ENCODE measurements at places on chromosomes 16 and 17.

DNA sequence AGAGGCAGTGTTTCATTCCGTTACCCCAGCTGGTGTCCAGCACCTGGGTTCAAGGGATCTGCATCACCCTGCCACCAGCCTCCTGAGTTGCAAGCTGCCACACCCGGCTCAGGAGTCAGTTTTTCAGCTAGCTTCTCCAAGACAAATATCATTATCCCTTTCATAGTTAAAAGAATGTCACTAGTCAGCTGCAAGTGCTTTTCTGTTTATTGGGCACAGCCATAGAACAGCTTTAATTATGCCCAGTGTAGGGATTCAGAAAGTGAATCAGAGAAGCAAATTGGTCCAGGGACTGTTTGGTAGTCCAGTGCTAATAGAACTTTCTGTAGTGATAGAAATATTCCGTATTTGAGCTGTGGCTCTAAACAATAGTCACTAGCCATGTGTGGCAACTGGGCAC, 2.9 kb upstream of the AOC3 start:
- no peak for DNase-seq

GRCh38 chr17:73541111-73541510, 103.1 kb downstream of the SDK2 start:
- no peak for DNase-seq

DNA sequence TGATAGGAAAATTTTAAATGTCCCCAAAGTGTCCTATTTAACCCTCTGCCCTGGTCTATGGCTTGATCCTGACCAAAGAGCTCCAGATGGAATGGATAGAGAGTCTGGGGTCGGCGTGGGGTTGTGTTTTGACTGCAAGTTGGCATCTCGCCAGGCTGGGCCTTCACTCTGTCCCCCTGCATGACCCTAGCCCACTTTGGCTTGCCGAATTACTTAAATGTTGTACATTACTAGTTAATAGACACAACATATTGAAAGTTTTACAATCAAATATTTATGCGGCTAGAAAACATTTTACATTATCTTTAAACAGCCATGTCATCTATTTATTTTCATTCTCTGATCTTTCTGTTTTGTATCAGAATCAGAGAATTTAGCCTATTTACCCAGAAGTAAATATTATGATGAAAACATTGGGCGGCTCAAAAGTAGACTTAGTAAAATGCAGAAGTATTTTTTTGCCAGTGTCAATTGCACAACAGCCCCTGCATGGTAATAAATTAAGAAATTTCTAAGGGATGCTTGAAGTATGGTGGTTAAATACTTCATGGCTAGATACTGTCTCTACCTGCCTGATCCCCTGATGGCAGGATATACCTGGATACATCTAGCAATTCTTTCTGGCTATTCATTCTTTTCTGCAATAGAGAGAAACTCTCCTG, 18.8 kb upstream of the MYOCD start:
- no peak for DNase-seq

DNA sequence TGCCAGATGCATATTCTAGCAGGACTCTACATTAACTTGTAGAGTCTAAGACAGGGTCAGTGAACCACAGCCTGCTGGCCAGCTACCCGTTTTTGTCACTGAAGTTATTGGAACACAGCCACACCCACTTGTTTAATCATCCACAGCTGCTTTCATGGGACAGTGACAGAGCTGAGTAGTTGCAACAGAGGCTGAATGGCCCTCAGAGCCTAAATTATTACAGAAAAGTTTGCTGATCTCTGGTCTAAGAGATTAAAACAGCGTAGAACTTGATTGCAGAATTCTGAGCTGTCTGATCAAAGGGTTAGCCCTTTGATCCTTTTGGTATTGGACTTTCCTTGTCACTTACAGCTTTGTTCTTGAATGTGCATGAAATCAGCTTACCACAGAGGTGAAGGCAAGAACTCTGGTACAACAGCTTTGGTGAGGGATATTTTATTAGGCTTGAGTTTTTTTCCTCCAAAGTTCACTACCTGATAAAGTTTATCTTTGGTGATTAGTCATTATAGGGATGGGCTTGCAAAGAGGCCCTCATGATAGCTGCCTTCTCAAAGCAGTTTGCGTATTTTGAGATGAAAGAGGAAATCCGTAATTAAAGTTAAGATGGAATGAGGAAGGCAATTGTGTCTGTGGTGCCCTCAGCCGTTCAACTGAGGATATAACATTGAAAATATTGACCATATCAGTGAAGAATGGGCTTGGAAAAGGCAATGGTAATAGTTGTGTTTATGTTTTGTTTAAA, 23.6 kb downstream of the ALDH3A2 start:
- no peak for DNase-seq

GRCh38 chr16:84957792-84958191, 53.5 kb downstream of the ZDHHC7 start:
- DNase-seq = no peak

GRCh38 chr16:87351320-87351698, 32.3 kb downstream of the FBXO31 start:
- DNase-seq = no peak

- DNase-seq = no peak
Observed at GRCh38 chr17:83162035-83162745, 82.8 kb downstream of the METRNL start.

DNA sequence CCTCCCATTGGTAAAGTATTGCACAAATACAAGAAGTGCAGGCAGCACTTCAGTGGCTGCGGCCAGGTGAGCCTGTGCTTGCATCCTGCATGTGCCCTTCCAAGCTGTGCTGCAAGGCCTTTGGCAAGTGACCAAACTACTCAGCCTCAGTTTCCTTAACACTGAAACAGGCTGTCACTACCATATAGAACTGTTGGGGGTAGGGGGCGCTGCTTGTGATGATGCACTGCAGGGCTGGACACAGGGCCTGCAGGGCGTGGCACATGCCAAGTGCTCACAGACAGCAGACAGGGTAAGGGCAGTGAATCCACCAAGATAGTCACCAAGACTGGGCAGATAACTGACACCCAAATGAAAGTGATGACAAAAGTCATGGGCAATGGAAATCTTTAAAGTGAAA, 65.6 kb upstream of the SREBF1 start:
- no peak for DNase-seq

- no peak for DNase-seq
Observed at GRCh38 chr16:22699356-22699755, 114.6 kb upstream of the HS3ST2 start.

GRCh38 chr16:78796221-78796866, 696.9 kb downstream of the WWOX start:
- DNase-seq = no peak

GRCh38 chr17:281365-281999, 71.1 kb downstream of the RPH3AL start:
- DNase-seq = no peak

DNA sequence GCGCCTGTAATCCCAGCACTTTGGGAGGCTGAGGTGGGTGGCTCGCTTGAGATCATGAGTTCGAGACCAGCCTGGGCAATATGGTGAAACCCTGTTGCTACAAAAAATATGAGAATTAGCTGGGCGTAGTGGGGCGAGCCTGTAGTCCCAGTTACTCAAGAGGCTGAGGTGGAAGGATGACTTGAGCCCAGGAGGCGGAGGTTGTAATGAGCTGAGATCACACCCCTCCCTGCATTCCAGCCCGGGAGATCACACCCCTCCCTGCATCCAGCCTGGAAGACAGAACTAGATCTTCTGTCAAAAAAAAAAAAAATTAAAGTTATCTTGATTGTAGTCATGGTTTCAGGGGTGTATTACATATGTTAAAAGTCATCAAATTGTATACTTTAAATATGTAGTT, 26.8 kb upstream of the GLG1 start:
- DNase-seq = no peak

GRCh38 chr16:84604477-84605013, 13.3 kb downstream of the COTL1 start:
- no peak for DNase-seq

GRCh38 chr17:79202480-79202879, 127.9 kb downstream of the ENGASE start:
- no peak for DNase-seq

- no peak for DNase-seq
Observed at GRCh38 chr16:78100112-78100467, 636 bp downstream of the WWOX start.

GRCh38 chr17:56681561-56682266, 88.2 kb downstream of the NOG start:
- peak; percentile 15 for DNase-seq

DNA sequence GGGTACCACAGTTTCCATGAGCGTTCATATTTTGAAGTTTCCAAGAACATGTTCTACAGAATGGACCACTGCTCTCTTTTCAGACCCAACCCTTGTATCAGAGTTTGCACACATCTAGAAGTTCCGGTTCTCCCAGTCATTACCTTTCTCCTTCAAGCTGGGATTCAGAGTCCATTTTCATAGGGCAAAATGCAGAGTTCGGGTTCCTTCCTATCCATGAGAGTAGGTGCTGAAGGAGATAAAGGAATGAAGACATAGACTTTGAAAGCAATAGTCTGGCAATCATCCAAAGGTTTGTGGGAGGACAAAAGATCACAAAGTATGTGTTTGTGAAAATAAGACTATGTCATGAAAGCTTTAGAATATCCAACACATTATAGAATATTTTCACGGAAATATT, 699.6 kb downstream of the MAF start:
- no peak for DNase-seq

GRCh38 chr17:30908717-30909420, 2.8 kb upstream of the TEFM start:
- DNase-seq = no peak

DNA sequence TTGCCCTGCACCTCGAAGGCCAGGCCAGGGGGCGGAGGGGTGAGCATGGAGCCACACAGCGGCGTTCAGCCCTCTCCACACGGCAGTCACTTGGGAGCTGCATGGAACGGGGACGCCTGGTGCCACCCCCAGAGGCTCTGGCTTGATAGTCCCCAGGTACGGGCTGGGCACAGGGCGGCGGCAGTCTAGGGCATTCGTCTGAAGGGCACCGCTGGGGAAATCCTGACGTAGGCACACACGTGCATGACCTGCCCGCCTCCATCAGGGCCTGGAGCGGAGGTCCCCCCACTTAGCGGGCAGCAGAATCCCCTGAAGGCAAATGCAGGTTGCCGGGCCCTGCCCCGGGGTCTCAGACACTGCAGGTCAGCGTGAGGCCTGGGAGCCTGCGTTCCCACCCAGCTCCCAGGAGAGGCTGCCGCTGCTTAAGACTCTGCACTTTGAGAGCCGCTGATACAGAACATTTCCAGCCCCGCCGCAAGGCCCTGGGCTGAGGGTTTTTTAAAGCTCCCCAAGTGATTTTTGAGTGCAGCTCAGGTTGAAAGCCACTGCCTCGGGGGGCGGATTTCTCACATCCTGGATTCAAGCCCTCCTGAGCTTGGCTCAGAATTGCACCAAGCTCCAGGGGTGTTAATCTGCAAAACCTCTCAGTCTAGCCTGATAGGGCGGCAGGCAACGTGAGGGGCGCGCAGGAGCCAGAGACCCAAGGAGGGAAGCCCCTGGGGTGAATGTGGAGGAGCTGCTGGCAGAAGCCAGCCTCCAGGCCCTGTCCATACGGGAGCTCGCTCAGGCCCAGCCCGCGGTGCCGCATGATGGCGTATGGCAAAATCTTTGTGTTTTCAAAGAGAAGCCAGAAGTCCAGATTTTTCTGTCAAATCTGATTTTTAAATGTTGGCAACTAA, 182.3 kb upstream of the GSE1 start:
- no peak for DNase-seq

DNA sequence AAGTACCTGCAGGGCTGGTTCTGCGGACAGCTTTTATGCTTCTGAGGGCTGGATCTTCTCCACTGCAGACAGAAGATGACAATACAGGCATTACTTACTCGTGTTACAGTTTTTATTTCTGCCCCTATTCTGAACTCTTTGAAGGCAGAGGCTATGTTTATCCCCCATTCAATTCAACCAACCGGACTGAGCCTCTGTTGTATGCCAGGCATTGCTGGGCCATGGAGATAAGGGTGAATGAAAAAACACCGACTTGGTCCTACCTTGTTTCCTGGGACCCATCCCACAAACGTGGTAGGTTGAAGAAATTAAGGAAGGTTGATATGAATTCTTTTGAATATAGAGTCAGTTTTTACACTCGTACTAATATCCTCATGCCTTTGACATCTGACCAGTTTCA, 10.0 kb upstream of the HP start:
- DNase-seq = no peak

DNA sequence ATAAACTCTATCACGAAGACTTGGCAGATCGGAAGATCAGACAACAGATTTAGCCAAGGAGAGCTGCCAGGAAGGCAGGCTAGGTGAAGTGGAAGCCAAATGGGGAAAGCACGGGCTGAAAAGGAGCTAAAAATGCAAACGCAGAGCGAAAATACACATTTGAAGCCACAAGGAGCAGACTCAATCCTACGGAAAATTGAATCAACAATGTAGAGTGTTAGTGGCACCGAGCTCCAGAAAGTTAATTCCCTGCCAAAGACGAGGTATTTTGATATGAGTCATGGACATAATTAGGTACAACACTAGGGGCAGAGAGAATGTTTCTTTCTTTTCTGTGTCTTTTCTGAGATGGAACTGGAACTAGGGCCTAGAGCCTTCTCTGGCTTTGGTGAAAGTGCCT, 20.7 kb downstream of the GSG1L start:
- no peak for DNase-seq

GRCh38 chr17:58513965-58514769, at the start of gene MTMR4:
MTMR4 (minus strand) TSS chr17:58514638; CDS start chr17:58514407, 231 bp downstream.
- DNase-seq = peak; percentile 78

- no peak for DNase-seq
Observed at GRCh38 chr16:30996324-30996984, 11.4 kb downstream of the HSD3B7 start.

DNA sequence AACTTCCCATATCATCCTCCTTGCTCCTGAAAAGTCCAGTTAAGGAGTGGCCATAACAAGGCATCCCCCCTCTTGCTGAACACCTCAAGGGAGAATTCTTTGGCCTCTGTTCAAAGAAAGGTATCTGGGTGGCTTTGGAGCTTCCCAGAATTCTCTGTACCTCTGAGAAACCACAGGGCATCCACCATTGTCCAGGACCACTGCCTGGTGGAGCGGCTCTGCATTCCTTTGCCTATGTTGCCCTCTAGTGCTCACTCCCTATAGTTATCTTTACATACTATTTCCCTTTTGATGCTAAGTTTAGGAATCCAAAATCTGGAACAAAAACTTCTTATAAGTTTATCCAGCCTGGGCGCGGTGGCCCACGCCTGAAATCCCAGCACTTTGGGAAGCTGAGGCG, 30.3 kb downstream of the CHD9NB start:
- DNase-seq = no peak

GRCh38 chr17:39950871-39951348, 11.9 kb upstream of the GSDMA start:
- DNase-seq = no peak
